ENCODE measurements at places on chromosomes 13 and 19. TPM values are rescaled to one million over a fixed set of nuclear protein-coding genes. Genes with fewer than 3 reads are reported as not detected.

DNA sequence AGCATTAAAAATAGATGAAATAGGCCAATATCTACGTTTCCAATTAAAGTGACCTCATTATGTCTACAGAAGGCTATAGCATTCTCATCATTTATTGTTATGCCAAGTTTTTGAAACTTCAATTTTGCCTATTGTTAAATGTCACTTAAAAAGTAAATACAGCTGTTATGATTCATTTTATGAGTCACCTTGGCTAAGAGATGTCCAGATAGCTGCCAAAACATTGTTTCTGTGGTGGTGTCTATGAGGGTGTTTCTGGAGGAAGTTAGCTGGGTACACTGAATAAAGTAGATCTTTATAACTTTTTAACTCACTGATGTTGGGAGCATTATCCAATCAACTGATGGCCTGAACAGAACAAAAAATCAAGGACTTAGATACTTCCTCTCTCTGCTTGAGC lies 1209.7 kb upstream of the PCDH9 start:
- no peak overlapping the region for H3K27ac ChIP-seq
- no peaks in the 10 kb centered on the region for H3K36me3 ChIP-seq
- H3K4me1 ChIP-seq = no peaks in the 10 kb centered on the region
- no peaks in the 10 kb centered on the region for H3K27me3 ChIP-seq
- H3K4me3 ChIP-seq = no peak overlapping the region

DNA sequence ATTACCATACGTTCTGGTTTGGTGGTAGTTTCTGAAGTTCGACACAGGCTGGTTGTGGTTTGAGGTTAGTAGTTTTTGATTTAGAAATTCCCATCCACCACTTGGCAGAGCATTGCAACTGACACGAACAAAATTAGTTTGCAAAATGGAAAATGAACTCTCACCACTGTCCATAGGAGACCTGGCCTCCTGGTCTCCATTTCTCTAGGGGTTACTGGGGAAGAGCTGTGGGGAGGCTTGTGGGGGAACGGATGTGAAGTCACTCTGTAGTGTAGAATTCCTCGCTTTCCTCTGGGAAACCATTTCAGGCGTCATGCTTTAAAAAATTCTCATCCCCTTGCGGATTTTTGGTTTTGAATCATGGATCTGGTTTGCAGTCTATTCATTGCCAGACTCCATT lies 321.5 kb upstream of the MAB21L1 start:
- no peaks in the 10 kb centered on the region for H3K36me3 ChIP-seq
- no peak for DNase-seq
- no peaks in the 10 kb centered on the region for H3K27me3 ChIP-seq
- H3K27ac ChIP-seq = no peak overlapping the region
- H3K4me1 ChIP-seq = no peaks in the 10 kb centered on the region
- no peak overlapping the region for H3K4me3 ChIP-seq

DNA sequence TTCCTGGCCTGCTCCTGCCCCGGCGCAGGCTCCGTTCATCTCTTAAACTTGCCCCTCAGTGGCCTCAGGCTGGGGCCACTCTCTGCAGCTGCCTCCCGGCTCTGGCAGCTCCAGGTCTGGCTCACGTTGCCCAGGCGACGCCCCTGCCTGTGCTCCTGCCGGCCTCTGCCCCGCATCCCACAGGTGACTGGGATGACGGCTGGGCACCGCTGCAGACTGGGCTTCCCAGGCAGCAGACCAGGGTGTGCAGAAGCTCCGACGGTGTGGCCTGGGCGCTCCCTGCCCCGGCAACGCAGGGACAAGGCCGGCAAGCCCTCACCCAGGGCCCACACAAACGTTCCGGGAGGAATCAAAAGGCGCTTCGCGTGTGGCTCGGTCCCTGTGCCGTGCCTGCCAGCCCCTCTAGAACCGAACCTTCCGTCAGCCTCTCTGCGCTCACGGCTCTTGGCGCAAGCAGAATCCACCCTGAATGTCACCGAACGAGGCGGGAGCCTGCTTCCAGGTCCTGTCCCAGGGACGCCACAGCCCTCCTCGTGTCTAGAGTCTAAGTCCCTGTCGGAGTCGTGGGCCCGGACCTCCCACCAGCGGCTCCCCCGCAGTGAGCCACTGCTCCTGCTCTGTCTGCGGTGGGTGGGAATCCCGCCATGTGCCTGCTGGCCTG lies 64.8 kb downstream of the MLLT1 start:
- no peak overlapping the region for H3K4me3 ChIP-seq
- no peak overlapping the region for H3K27ac ChIP-seq
- no peaks in the 10 kb centered on the region for H3K4me1 ChIP-seq
- no peaks in the 10 kb centered on the region for H3K27me3 ChIP-seq

DNA sequence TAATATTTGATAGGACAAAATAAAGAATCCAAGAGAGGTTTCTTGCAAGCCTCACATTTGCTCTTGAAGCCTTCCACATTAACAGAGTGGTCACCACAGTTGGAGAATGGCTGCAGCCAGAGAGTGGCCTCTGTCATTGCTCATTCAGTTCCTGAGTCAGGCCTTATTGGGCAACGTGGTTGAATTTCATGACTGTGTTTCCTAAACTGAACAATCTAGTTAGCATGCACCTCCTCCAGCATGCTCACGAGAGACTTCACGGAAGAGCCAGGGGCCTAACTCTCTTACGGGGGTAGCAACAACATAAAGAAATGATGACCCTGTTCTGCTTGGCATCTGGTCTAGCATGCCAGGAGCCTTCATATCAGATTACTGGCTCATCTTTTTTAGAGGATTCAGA lies 9.6 kb upstream of the UBL3 start:
- no peaks in the 10 kb centered on the region for H3K4me1 ChIP-seq
- H3K27me3 ChIP-seq = no peaks in the 10 kb centered on the region
- no peak for DNase-seq
- no peaks in the 10 kb centered on the region for H3K36me3 ChIP-seq
- no peak overlapping the region for H3K27ac ChIP-seq

GRCh38 chr19:51354742-51355148 lies 11.4 kb downstream of the ETFB start:
- no peak overlapping the region for H3K4me3 ChIP-seq
- DNase-seq = no peak
- H3K36me3 ChIP-seq = no peaks in the 10 kb centered on the region
- no peak overlapping the region for H3K27ac ChIP-seq

GRCh38 chr13:41250993-41251392 lies 12.4 kb downstream of the MTRF1 start:
- no peak overlapping the region for H3K4me3 ChIP-seq
- no peak for DNase-seq
- no peaks in the 10 kb centered on the region for H3K4me1 ChIP-seq
- no peak overlapping the region for H3K27ac ChIP-seq
- no peaks in the 10 kb centered on the region for H3K36me3 ChIP-seq

DNA sequence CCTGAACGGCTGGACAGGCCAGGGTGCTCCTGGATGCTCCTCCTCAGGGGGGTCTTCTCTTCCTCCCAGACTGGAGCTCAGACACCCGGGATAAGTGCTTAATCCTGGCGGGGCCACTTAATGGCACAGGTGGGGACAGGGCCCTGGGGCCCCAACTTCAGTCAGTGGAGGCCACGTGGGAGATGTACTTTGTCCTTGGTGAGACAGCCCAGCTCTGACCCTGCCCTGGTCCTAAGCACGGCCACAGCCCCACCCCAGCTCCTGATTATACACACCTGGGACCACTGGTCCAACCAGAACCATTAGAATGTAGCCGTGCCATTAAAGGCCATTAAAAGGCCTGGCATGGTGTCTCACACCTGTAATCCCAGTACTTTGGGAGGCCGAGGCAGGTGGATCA lies 7.8 kb downstream of the PPP1R14A start:
- no peak overlapping the region for H3K4me3 ChIP-seq
- no peaks in the 10 kb centered on the region for H3K4me1 ChIP-seq
- H3K27ac ChIP-seq = no peak overlapping the region
- H3K36me3 ChIP-seq = no peaks in the 10 kb centered on the region
- DNase-seq = no peak

GRCh38 chr19:20351244-20351643 lies 184.2 kb downstream of the ZNF486 start:
- DNase-seq = no peak
- no peak overlapping the region for H3K27ac ChIP-seq
- H3K36me3 ChIP-seq = no peaks in the 10 kb centered on the region
- no peak overlapping the region for H3K4me3 ChIP-seq
- H3K4me1 ChIP-seq = no peaks in the 10 kb centered on the region

GRCh38 chr19:814152-815078 lies 7.3 kb downstream of the PLPPR3 start:
- H3K4me3 ChIP-seq = no peak overlapping the region
- no peak for DNase-seq

- no peak for DNase-seq
- H3K4me3 ChIP-seq = no peak overlapping the region
- no peak overlapping the region for H3K27ac ChIP-seq
- H3K27me3 ChIP-seq = peaks cover 2% of the 10 kb centered on the region
- no peaks in the 10 kb centered on the region for H3K36me3 ChIP-seq
Observed at GRCh38 chr13:99442273-99442895, 58.9 kb upstream of the TM9SF2 start.

DNA sequence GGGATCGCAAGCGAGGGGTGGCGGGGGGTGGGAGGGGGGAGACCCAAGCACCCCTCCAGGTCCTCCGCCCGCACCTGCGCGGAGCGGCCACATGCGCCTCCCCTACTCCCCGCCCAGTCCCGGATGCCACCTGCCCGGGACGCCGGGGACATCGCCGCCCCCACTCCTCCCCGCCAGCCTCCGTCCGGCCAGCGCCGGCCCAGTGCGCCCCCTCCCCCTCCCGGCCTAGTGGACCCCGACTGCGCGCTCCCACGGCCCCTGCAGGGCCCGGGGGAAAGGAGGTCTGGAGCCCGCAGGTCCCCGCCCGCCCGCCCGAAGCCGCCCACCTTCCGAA lies 263 bp downstream of the RHPN2 start:
- DNase-seq = no peak
- no peaks in the 10 kb centered on the region for H3K27me3 ChIP-seq
- no peak overlapping the region for H3K27ac ChIP-seq
- peak overlapping the region; percentile 74 for H3K4me3 ChIP-seq
- H3K4me1 ChIP-seq = peaks cover 7% of the 10 kb centered on the region
- no peaks in the 10 kb centered on the region for H3K36me3 ChIP-seq

GRCh38 chr19:3535981-3536380 lies 3.0 kb upstream of the TEKTIP1 start:
- no peak overlapping the region for H3K27ac ChIP-seq
- no peak overlapping the region for H3K4me3 ChIP-seq
- no peak for DNase-seq
- H3K27me3 ChIP-seq = no peaks in the 10 kb centered on the region

GRCh38 chr13:79455331-79455730 lies 25.6 kb upstream of the NDFIP2 start:
- H3K4me1 ChIP-seq = peaks cover 10% of the 10 kb centered on the region
- DNase-seq = no peak
- H3K36me3 ChIP-seq = no peaks in the 10 kb centered on the region

DNA sequence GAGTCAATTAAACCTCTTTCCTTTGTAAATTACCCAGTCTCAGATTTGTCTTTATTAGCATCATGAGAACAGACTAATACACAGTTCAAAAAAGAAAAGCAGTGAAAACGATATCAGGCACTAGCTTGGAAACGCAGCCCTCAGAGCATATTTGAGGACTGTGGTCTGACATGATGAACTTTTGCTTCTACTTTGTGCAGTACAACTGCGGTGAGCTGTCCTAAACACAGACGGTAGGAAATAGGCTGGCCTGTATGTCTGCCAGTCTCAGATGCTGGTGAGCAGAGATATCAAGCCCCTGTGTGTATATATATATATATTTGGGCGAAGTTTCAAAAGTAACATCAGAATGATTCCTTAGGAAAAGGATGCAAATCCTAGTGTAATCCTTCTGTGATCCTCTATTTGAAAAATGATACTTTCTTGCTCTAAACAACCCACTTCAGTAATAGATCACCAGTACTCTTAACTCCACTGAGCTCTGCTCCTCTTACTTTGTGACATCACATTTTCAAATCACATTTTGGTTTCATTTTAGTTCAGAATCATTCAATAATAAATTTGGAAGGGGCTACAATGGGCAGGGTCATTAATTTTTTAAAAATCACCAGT lies 74.4 kb downstream of the TNFRSF19 start:
- peaks cover 3% of the 10 kb centered on the region for H3K4me1 ChIP-seq
- no peak overlapping the region for H3K4me3 ChIP-seq
- no peak overlapping the region for H3K27ac ChIP-seq
- no peaks in the 10 kb centered on the region for H3K36me3 ChIP-seq
- no peak for DNase-seq

- H3K4me3 ChIP-seq = no peak overlapping the region
- no peaks in the 10 kb centered on the region for H3K4me1 ChIP-seq
- DNase-seq = no peak
- no peaks in the 10 kb centered on the region for H3K27me3 ChIP-seq
- no peaks in the 10 kb centered on the region for H3K36me3 ChIP-seq
- H3K27ac ChIP-seq = no peak overlapping the region
Observed at GRCh38 chr13:104962411-104962810, 1573.1 kb downstream of the EFNB2 start.

- H3K4me3 ChIP-seq = no peak overlapping the region
- DNase-seq = no peak
- no peaks in the 10 kb centered on the region for H3K4me1 ChIP-seq
- no peak overlapping the region for H3K27ac ChIP-seq
Observed at GRCh38 chr13:99984461-99985240, 3.1 kb downstream of the ZIC2 start.

DNA sequence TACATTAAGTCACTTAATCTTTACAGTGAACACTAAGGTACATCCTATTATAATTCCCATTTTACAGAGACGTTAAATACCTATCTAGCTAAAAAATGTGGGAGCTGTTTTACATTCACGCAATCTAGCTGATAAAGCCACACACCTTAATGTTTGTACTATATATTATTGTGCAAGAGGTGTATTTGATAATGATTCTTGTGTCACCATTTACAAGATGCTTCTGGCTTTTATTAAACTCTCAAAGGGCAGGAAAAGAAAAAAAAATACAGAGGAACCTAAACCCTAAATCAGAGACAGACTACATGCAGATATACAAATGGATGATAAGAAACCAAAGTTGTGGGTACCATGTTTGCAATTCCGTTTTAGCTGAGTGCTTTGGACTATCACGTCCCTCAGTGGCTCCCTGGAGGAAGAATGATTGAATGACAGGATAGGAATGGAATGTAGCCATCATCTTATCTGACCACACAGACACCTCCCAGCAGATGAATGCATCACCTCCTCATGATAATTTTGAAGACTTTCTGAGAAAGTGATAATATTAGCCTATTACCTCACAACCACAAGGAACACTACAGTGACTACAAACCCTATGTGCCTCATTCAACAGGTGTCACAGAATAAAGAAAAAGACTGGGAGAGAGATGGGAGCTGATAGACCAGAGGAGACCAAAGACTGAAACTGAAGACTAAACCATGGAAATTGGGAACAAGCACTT lies 230.5 kb upstream of the SERP2 start:
- peaks cover 5% of the 10 kb centered on the region for H3K4me1 ChIP-seq
- no peak for DNase-seq
- H3K27ac ChIP-seq = no peak overlapping the region
- H3K4me3 ChIP-seq = no peak overlapping the region

ZNF547 gene
- total RNA-seq = 2.6 TPM

FAM124A gene
- not detected for total RNA-seq

CGB8 gene
- total RNA-seq = not detected

RAB3A gene
- 3.5 TPM for total RNA-seq

ERICH6B gene
- not detected for total RNA-seq

CEACAM3 gene
- not detected for total RNA-seq

SHANK1 gene
- not detected for total RNA-seq

VPS36 gene
- total RNA-seq = 16.3 TPM

ZNF559 gene
- total RNA-seq = 7.6 TPM
